Mesothelial cell of epicardium (in vitro differentiated cells): ENCODE measurements at places on chromosomes 4 and X. TPM values are rescaled to one million over a fixed set of nuclear protein-coding genes. Genes with fewer than 3 reads are reported as not detected.
A peak's percentile ranks its signal among the peaks of the same experiment; 100 is the strongest.

GRCh38 chr4:2923668-2924173 is 39.5 kb downstream of the NOP14 start:
- no peak overlapping the region for H3K4me3 ChIP-seq
- no peaks in the 10 kb centered on the region for H3K27me3 ChIP-seq
- H3K27ac ChIP-seq, result no peak overlapping the region
- H3K36me3 ChIP-seq, result peaks cover 55% of the 10 kb centered on the region
- DNase-seq, result no peak

GRCh38 chr4:112978691-112979472 is 70.6 kb upstream of the ANK2 start:
- no peaks in the 10 kb centered on the region for H3K36me3 ChIP-seq
- H3K27ac ChIP-seq, result no peak overlapping the region
- no peaks in the 10 kb centered on the region for H3K27me3 ChIP-seq
- no peak for DNase-seq
- no peak overlapping the region for H3K4me3 ChIP-seq

GRCh38 chrX:103464072-103464773 is 55.1 kb downstream of the RAB40A start:
- peak overlapping the region; percentile 60 for H3K4me3 ChIP-seq
- H3K27me3 ChIP-seq, result no peaks in the 10 kb centered on the region
- no peak for DNase-seq
- peak overlapping the region; percentile 60 for H3K27ac ChIP-seq

The CSAG2 gene
- not detected in 3 replicates for total RNA-seq

The DCAF16 gene
- 78.8 to 91.0 TPM (median 84.8 TPM) in 3 replicates for total RNA-seq
